IPS-NIHi11 (cell line): ENCODE measurements at places on chromosomes 4 and X.

GRCh38 chr4:2248821-2249261 is 6.9 kb upstream of the HAUS3 start:
- peak; percentile 8 for DNase-seq

- no peak for DNase-seq
Observed at GRCh38 chr4:162349395-162349794, 185.6 kb upstream of the FSTL5 start.

- DNase-seq = no peak
Observed at GRCh38 chrX:47226071-47226470, 6.7 kb upstream of the USP11 start.

DNA sequence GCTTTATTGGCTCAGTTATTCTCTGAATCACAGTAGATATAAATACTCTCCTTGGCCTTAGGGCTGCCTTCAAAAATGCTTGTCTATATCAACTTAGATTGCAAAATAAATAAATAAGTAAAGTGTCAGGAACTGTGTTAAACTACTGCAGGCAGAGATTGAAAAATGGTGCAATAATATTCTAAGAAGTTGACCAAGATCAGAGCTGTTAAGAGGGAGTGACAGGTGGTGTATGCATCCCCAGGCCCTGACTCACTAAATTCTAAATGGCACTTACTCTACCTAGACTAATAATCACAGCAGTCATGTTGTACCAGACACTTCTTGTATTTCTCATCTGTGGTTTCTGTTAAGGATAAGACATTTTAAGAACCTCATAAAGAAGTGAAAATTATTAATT is 235.1 kb upstream of the SPOCK3 start:
- no peak for DNase-seq

GRCh38 chr4:148059617-148060180 is 327.8 kb downstream of the ARHGAP10 start:
- no peak for DNase-seq

DNA sequence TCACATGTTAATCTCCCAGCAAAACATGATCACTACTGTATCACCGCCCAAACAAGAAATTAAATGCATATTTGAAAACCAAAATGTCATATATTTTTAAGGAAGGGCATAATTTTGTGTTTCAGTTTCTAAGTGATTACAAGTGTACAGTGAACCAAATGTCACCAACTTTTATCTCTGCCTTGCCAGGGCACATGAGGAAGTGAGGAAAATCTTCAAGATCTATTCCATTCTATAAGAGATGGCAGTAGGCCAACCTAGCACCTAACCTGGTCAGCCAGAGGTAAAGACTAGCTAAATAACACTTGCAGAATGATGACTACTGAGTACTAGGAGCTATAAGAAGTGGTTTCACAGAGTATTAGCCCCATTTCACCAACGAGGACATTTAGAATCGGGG is 107.2 kb downstream of the ATP11C start:
- no peak for DNase-seq

DNA sequence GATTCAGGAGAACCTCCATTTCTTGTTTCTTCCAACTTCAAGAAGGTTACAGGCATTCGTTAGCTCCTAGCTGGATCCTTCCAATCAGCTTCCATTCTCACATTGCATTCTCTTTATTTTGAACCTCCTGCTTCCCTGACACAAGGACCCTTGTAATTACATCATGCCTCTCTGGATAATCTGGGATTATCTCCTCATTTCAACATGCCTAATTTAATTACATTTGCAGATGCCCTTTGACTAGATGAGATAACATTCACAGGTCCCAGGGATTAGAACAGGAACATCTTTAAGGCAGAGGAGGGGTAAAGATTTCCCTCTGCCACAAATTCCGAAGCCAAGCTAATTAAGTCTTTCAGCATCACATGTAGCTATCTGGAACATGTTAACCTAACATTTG is 753.8 kb upstream of the PCDH7 start:
- no peak for DNase-seq

DNA sequence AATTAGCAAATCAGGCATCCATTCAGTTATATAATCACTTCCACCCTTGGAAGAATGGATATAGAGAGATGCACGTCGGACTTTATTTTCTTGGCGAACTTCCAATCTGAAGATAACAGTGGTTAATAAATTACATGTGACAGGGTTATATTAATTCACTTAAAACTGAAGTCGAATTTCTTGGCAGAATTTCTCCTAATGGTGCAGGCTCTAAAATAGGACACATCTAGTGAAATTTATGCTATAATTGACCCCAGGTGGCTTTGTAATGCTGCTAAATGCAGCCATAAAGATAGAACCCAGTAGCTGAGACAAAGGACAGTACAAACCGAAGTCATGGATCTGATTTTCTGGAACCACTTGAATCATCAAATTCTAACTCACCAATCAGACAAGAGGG is 20.8 kb upstream of the SLC10A4 start:
- DNase-seq = no peak

- no peak for DNase-seq
Observed at GRCh38 chr4:75251547-75251946, 262.7 kb downstream of the RCHY1 start.

GRCh38 chr4:169252339-169253112 is 18.2 kb downstream of the SH3RF1 start:
- DNase-seq = no peak

DNA sequence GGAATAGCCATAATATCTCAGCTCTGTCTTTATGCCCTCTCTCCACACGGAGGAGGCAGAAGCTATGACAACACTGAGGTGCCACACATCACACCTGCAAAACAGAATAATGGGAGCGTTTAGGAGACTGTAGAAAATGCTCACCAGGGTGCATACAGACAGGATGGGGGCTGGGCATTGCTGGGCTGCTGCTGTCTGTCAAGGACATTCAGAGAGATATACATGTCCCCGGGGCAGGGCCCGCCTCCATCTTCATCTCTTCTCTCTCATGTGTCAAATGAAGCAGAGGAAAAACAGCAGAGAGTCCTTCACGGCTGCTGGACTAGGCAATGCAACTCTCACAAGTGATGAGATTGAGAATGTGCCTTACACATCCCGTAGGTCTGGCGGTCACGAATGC is 65.3 kb upstream of the DHRSX start:
- DNase-seq = no peak
